ENCODE measurements at places on chromosomes 3 and 15. TPM values are rescaled to one million over a fixed set of nuclear protein-coding genes. Genes with fewer than 3 reads are reported as not detected.

DNA sequence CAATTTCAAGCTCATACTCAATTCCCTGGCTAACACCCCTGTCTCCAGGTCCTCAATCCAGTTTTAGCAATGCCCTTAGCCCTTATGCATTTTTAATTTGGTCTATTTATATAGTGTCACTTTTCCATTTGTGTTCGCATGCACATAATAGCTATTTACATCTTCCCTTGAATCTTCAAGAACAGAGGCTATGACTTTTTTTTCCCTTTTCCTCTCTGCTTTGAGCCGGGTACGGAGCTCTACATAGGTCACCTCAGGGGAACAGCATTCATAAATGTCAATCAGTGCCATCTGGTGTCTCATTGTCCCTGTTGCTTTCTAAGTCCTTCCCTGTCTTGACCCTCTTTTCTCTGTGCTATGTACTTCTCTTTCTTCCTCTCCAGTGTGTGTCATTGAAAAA is 26.5 kb upstream of the ACTC1 start:
- DNase-seq = no peak

- no peak for DNase-seq
Observed at GRCh38 chr15:60379525-60380274, 18.1 kb downstream of the ANXA2 start.

- DNase-seq = no peak
Observed at GRCh38 chr3:33940149-33940548, 141.7 kb downstream of the PDCD6IP start.

DNA sequence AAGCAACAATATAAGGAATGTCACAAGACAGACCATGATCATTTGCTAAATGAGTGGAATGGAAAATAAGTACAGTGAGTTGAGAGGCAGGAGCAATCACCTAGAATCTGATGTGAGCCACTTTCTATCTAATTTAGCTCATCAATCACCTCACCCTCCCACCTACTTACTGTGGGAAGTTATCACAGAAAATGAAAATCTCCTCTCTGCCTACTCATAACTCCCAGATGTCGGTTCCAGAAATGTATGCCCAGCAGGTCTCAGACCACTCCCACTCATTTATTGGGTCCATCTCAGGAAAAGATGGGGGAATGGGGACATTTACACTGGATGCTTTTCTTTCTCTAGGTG is 270.9 kb downstream of the FHIT start:
- DNase-seq = no peak

- DNase-seq = no peak
Observed at GRCh38 chr15:58139276-58139988, 1.3 kb downstream of the AQP9 start.

DNA sequence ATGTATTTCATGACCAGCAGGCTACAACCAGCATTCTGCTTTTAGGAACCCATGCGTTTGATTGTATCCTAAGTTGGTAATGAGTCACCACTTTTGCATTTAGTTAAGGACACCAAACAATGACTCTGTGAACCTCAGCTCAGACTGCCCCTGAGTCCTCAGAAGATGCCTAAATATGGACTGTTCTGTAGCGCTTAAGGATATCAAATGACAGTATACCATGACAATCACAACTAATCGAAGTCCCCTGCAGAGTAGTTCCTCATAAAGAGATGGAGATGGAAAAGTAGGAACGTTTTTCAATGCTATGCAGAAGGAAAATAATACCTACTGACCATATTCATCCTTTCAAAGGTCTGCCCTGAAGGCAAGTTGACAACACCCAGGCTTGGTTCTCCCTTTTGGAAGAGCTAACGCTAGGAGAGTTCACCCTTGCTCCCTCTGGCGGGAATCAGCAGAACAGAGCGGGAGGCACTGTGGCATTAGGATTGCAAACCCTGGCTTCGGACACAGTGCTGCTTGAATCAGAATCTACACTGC is 508.6 kb downstream of the FHIT start:
- no peak for DNase-seq

- no peak for DNase-seq
Observed at GRCh38 chr3:27387625-27388024, 18.4 kb upstream of the NEK10 start.

DNA sequence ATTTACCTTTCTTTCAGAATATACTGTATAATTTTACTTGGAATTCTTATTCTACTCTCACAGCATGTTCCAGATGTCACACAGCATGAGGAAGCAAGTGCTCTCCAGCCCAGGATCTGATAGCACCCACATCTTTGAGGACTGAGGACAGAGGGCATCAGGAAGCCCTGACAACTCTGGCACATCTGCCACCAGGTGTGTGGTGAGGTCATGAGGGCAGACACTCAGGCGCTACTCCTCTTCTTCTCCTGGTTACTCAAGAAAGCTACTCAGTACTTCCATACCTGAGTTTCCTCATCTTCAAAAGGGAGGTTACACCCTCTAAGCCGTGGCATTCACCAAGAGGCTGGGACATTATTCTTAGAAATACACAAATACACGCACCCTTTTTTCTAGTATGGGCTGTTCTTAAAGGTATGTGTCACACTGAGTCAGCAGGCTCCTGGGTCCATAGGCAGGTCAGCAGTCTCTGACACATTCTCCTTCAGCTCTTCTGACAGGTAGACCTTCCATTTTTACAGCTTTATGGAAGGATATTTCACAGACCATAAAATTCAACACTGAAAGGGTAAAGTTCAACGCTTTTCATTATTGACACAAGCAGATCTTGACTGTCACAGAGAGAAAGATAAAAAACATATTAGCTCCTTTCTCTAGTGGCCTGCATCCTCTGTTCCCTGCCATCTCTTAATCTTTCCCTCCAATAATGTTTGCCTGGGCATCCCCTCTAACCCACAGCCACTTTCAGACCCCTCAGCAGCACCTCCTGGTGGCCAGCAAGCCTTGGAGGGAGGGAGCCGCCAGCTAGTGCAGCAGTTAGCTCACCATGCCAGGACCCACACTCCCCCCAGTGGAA is 103.2 kb upstream of the TJP1 start:
- DNase-seq = peak; percentile 89

DNA sequence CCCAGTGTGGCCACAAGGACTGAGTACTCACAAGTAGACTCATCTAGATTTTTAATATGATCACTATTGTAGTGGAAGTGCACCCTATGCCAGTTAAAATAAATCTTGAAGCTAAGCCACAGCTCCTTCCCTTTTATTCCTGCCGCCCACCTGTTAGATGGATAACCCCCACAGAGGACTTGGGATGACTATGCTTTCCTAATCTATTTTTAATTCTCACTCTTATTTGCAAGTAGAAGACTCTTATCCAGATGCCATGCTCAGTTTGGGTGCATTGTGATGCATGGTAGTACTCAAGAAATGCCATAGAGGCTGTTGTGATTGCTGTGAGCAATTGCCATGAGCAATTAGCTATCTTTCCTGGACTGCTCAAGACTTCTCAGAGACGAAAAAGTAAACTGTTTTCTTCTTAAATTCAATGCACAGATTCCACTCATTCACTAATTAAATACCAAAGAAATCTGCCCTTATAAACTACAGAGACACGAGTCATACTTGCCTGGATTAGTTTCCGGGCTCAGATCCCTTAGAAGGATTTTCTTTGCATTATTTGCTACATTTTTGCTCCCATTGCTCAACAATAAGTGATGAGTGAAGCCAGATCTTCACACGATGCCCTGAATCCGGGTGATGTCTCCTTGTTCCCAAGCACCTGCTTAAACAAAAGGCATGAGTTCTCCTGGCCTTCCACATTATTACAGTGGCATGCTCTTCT is 472.1 kb downstream of the SOX2 start:
- no peak for DNase-seq

DNA sequence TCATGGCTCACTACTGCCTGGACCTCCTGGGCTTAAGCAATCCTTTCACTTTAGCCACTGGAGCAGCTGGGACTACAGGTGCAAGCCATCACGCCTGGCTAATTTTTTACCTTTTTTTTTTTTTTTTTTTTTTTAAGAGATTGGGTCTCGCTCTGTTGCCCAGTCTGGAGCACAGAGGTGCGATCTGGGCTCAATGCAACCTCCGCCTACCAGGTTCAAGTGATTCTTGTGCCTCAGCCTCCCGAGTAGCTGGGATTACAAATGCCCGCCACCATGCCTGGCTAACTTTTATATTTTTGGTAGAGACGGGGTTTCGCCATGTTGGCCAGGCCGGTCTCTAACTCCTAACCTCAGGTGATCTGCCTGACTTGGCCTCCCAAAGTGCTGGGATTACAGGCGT is 50.7 kb upstream of the MELTF start:
- no peak for DNase-seq

- DNase-seq = no peak
Observed at GRCh38 chr3:171797873-171798272, 12.4 kb downstream of the PLD1 start.

DNA sequence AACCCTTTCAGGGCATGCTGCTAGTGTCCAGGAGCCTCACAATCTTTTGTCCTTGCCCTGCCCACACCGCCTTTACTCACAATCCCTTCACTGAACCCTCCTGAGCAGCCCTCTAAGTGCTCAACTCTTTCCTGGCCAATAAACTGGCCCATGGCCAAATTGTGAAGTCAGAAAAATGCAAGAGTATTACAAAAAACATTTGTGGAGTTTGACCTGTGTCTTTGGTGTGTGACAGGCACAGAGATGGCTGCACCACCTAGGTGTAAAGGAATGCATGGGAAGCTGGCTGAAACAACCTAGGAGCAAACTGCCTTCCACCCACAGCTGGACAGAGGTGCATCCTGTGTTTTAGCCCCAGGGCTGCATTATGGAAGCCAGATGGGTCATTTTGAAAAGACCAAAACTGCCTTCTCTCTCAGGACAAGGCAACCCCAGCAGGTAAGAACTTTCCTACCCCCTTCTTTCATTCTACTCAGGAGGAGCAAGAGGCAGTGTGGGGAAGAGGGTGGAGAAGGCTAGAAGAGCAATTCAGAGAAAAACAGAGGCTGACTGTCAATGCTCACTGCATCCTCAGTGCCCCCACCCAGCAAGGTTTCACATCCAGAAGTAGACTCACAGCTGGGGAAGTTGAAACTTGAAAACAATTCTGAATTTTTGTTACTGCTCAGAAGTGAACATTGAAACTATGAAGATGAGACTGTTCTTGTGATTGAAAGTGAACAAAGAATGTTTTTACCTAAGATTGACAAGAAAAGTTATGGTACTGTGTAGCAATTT is 78.6 kb downstream of the TRIM42 start:
- DNase-seq = no peak

DNA sequence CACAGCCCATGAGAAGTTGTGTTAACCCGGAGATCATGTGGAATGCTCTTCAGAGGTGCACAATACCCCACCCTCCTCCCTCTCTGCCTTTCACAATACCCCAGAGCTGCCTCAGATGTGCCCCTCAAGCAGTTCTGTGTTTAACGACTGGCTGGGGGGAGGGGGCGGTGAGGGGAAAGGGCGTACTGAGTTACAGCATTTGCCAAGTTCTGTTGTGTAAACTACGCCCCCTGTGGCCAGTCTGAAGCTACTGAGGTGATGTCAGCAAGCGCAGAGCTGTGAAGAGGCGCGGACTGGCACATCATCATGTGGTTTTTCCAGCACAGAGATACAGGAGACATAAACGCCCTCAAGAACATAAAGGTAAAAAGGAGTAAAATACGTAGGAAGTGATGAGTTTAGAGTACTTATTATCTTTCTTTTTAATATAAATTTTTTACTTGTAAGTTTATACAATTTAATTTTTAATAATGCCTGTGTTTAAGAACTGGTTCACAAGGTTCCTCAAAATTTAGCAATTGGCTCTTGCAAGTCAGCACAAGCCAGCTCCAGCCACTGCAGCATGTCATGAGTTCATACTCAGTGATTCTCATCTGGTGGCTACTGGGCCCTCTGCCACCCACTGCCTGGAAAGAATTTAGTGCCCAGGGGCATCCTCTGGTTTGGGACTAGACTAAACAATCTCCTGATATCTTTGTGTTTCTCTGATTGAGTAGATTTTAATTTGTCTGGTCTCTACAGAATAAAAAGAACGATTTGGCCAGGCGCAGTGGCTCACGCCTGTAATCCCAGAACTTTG is 1.7 kb downstream of the EPB42 start:
- DNase-seq = peak; percentile 57

CORO2B gene
- 4.5 TPM for total RNA-seq

SLC38A3 gene
- total RNA-seq = not detected

ZDHHC23 gene
- 15.5 TPM for total RNA-seq
